ENCODE measurements at places on chromosomes 3 and 15. TPM values are rescaled to one million over a fixed set of nuclear protein-coding genes. Genes with fewer than 3 reads are reported as not detected.

DNA sequence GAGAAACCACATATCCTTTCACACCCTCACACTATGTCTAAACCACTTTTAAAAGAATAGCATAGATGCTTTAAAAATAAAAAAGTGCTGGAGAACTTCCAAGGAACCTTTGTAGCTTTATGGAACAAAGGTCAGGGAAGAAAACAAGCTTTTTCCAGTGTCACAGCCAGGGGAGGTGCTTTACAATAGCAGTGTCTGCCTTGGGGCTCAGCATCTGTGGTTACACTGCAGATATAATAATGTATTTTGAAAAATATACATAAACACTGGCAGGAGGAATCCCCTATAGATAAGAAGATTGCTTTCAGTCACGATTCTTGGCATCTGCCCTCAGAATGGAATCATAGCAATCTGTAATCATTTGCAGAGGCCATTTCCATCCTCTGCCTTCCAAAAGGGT is 362.4 kb upstream of the LRRC3B start:
- DNase-seq, result no peak

DNA sequence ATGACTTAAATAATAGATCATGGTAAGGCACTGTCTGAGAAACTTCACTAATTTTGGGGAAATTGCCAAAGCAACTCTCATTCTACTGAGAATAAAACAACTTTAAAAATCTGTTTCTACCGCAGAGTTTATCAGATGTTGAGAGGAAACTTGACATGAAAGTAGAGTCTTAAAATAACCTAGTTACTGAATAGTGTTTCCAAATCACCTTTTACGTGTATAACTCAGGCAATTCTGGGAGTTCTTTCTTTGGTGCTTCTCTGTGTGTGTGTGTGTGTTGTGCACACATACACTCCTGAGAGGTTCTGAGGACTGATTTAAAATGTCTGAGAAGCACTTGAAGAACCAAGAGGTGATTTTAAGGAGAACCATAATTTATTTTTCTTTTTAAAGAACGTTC is 236.6 kb downstream of the SV2B start:
- no peak for DNase-seq

PSTPIP1 gene
- not detected for total RNA-seq

DNA sequence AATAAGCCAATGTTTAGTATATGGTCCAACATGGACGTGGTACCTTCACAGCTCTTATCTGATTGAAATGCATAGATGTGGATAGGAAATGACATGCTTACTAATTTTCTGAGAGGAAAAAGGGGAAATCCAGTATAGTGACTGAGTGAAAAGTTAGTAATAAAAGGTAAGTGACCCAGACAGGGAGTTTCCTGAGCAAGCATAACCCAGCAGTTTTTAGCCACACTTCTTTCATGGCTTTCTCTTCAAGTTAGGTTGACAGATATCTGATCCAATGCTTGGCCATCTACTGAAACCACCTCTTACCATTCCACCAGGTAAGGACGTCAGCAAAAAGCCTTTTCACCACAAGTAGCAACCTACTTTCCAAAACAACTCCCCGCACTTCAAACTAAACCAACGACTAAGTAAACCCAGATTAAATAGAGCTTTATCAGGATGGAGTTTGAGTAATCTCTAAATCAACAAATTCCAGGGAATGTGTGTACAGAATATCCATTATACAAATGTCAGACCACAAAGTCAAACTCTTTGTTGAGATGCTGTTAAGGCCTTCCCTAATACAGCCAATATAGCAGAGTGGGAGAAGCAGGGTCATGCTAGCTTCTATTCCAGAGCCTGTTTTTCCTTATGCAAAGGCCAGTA is 329.7 kb downstream of the RORA start:
- DNase-seq, result no peak

RASL12 gene
- 0.12 TPM for total RNA-seq

CFAP91 gene
- total RNA-seq, result 2.2 TPM

CCDC33 gene
- total RNA-seq, result 2.1 TPM

P2RY14 gene
- total RNA-seq, result not detected

PCOLCE2 gene
- total RNA-seq, result 9.6 TPM

IL20RB gene
- 8.5 TPM for total RNA-seq

TCF12 gene
- 115 TPM for total RNA-seq

DNA sequence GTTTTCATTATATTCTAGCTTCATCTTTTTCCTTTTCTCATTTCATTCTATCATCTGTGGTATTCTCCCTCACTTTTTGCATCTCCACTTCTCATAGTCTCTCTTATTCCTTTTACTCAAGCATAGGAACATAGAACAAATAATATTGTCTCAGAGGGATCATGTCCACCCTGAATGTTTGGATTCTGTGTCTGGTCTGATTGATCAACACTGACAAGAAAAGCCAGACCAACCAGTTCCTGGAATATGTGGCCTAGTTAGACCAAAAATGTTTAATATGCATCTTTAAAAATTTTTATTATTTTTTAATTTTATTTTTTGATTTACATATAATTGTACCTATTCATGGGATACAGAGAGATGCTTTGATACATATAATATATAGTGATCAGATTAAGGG is 212.0 kb upstream of the ALCAM start:
- no peak for DNase-seq

DNA sequence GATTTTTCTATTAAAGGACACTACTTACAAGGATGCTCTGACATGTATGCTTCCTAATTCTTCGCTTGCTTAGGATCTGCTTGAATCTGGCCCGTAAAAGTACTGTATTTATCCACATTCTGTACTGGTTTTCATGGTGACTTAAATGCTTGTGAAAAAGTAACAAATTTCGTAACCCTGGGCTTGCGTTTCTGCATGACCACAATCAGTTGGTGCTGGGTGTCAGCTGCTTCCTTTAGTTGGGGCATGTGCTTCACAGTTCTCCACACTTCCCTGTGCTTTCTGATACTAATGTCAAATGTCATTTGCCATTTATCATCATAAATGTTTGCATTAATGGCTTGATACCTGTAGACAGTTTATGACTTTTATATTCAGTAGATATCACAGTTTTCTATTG is 218.4 kb upstream of the MLF1 start:
- no peak for DNase-seq

DNA sequence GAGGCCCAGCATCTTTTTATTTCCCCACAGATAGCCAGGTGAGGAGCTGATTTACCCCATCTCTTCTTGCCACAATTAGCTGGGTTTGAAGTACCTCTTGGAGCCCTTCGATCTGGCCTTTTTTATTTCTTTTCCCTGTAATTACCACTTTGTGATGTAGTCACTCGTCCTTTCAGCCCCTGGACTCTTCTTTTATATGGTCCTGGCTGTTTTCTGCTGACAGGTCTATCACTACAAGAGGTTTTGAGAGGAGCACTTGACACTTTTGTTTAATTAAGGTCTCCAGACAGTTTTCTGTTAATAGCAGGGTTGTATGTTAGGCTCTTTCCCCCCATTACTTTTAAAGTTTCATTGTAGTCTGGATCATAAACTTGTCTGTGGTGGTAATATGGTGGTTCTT is 11.8 kb downstream of the ATXN7 start:
- DNase-seq, result no peak

- no peak for DNase-seq
These were observed 569 bp upstream of the ALDH1A3 start for GRCh38 chr15:100879061-100879463.

GRCh38 chr3:48935530-48935929 is 16.9 kb downstream of the ARIH2 start:
- DNase-seq, result no peak

BTLA gene
- total RNA-seq, result not detected

DNA sequence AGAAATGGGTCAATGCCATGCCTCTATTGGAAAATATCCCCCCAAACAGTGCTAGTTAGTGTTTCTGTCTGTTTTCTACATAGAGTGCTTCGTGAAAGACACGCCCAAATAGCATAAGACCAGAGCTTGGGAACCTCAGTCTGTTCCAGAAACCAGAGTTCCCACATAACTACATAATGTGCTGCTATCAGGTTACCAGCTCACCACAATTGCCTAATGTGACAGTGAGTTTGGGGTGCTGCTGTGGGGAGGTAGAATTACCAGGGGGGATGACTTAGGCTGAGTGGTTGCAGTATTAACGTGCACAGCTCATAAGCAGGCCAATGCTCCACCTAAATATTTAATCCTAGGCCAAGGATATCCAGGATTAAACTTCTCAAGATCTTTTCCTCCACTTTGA is 39.2 kb downstream of the DUT start:
- DNase-seq, result no peak

C3orf70 gene
- total RNA-seq, result 0.12 TPM

DNA sequence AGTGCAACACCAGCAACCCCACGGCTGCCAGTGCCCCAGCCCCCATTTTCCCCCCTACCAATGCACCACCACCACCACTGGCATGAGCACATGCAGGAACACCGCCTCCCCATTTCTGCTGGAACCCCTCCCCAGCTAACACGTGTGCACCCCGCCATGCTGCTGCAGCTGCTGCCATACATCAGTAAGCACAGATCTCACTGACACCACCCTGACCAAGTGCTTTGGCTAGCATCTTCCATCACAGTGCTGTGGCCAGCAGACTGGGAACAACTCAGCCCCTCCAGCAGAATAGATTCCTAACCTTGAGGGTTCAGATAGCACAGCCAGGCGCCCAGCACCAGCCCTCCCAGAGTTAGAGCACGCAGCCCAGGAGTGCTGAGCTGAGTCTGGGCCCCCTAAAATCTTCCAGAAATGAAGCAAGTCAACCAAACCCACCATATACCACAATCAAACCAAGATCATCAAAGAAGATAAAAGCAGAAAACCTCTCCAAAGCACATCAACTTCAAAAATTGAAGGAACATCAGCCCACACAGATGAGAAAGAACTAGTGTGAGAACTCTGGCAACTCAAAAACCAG is 81.2 kb upstream of the CDV3 start:
- DNase-seq, result no peak

SEC22A gene
- 18.6 TPM for total RNA-seq

DNA sequence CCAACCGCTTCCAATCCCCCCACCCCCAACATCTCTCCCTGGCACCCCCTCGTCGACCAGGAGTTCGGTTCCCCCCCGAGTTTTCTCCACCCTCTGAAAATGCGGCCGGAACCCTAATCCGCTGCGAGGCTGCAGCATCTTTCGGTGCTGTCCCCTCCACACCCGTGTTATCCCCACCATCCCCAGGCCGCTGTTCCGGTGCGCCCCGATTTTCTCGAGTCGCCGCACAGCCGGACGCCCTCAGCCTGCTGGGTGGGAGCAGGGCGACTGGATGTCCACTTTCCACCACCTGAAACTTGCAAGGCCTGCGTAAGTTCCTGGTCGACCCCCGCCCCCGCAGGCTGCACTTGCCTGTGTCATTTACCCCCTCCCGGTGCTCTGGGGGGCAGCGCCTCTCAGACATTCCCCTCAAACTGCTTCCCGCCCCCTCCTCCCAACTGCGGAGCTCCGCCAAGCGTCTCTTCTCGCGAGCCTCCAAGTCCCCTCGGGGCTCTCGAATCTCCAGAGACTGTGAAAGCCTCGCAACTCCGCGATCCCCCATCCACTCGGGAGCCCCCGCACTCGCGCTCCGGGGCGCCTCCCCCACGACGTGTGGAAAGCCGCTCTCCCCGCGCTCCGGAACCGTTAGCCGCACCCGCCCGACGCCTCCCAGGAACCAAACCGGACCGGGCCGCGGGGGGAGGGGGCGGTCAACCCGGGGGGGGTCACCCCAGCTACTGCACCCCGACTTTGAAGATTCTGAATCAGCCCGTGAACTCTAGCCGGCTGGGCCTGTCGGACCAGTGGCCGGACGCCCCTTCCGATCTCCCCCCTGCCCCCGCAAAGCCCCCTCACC is 566 bp downstream of the ETV5 start:
- peak; percentile 68 for DNase-seq

DNA sequence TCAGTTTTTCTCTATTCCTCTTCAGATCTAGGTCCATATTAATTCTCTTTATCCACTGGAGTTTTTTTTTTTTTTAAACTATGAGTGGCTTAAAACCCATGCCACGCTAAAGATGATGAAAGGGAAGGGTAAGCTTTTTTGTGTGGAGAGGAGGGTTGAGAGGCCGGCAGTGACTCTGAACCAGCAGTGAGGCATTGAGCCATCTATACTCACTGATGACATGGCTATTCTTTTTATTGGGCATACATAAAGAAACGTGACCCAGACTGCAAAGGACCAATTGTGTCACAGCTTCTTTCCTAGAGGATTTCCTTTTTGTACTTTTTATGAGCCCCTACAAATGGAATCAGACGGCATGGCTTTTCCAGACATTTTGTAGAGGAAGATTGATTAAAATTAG is 662.2 kb downstream of the AGBL1 start:
- DNase-seq, result no peak

- no peak for DNase-seq
These were observed 14.7 kb upstream of the CLN6 start for GRCh38 chr15:68244235-68244634.

DNA sequence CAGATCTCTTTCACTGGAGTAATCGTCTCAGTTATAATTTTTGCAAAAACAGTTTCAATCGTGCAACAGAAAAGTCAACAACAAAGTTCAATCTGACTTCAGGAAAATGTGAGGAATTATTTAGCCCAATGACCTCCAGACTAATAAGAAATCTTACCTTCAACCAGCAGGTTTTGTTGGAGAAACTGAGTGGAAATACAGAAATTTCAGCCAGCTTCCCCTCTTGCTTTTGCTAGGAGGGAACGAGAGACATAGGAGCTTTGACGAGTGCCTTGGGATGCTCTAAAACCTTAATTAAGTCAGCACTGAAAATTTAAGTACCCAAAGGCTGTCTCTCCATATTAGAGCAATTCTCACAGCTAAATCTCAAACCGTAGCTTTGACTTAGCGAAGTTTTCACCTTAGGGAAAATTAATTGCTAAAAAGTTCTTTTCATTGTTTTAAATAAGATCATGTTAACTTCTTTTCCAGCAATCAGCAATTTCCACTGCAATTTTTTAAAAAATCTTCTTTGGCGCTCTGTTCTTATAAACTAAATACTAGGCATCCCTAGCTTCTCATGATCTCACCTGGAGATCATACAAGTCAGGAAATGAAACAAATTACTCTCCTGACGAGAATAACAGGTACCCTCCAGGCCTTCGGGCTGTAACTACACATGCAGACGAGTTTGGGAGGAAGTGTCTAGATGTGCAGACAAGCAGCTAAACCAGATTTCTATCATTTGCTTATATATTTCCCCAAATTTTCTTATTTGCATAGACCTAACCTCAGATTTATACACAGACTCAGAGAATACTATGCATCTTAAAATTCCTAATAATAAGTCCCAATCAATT is 250.2 kb downstream of the FAM43A start:
- DNase-seq, result no peak

- DNase-seq, result no peak
These were observed 78.2 kb upstream of the GBE1 start for GRCh38 chr3:81839504-81840094.

HRG gene
- 0.40 TPM for total RNA-seq

GRCh38 chr3:157159762-157160657 is at the start of gene CCNL1:
TSS of gene CCNL1 (minus strand) at chr3:157160147. CDS start at chr3:157160094, 53 bp downstream.
- peak; percentile 99 for DNase-seq

DNA sequence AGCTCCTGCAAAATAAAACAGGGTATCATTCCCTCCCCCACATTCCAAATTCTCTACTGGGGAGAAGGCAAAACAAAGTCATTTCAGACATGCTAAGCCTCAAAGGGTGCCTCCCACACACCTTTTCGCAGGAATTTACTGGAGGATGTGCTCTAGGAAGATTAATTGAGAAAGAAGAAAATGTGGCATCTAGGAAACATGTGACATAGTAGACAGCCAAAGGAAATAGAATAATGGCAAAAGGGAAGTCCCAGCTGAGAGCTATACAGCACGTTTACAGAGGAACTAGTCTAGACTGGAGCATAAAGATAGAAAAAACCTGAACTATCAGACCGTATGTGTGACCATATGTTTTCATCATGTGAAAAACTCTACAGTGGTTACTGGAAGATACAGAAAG is 58.8 kb upstream of the MELTF start:
- no peak for DNase-seq

TUSC7 gene
- total RNA-seq, result not detected

ZNF660 gene
- 0.95 TPM for total RNA-seq

CMTM8 gene
- total RNA-seq, result 19.9 TPM

All from Calu3 (cell line).